Stimulated activated CD4-positive, alpha-beta T cell treated with anti-CD3 and anti-CD28 coated beads, TNF-alpha, amount 100 ng/mL, for 48 hours (primary cell): ENCODE measurements at places on chromosomes 2 and 18.

DNA sequence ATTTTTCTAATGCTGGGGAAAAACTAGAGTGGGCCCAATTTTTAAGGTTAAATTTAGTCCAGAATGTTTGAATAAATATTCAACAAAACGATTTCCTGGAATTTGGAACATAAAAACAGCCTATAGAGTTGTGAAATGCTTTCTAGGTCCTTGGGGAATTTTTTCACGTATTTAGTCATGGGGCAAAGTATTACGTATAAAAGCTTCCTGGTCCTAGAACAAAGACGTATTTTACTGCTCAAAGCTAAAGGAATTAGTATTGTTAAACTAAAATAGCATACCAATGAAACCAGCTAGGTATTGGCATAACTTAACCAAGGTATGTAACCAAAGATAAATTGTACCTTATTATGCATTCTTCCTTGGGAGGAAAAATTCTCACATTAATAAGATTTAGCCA lies 1.6 kb downstream of the SESTD1 start:
- DNase-seq, result no peak

DNA sequence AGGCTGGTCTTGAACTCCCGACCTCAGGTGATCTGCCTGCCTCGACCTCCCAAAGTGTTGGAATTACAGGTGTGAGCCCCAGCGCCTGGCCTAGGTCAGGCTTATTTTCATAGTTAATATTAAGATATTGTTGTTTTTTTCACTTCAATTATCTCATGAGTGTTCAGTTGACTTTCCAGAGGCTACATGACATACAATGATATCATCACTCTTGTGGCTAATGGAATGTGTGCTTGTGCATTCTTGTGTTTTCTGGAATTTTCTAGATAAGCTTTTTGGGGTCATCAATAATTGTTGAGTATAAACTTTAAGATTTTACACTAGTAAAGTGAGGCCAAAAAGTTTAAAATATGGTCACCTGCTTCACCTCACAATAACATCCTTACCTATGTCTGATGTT lies 180.9 kb downstream of the FIGN start:
- DNase-seq, result no peak

DNA sequence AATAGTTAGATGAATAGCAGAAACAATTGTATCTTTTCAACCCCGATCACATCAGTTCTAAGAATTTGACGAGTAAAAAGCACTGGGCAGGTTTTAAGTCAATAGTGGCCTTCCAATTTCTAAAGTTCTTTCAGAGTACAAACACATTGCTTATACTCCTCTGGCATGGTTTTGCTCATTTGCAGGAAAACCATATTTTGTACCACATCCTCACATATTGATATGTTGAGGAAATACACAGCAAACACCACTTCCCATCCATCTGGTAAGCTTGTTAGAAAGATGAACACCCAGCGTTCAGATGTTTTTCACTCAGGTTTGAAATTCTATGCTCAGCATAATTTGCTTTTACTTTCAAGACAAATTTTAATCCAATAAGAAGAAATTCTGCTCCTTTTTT lies 344.6 kb upstream of the ACVR2A start:
- DNase-seq, result no peak

DNA sequence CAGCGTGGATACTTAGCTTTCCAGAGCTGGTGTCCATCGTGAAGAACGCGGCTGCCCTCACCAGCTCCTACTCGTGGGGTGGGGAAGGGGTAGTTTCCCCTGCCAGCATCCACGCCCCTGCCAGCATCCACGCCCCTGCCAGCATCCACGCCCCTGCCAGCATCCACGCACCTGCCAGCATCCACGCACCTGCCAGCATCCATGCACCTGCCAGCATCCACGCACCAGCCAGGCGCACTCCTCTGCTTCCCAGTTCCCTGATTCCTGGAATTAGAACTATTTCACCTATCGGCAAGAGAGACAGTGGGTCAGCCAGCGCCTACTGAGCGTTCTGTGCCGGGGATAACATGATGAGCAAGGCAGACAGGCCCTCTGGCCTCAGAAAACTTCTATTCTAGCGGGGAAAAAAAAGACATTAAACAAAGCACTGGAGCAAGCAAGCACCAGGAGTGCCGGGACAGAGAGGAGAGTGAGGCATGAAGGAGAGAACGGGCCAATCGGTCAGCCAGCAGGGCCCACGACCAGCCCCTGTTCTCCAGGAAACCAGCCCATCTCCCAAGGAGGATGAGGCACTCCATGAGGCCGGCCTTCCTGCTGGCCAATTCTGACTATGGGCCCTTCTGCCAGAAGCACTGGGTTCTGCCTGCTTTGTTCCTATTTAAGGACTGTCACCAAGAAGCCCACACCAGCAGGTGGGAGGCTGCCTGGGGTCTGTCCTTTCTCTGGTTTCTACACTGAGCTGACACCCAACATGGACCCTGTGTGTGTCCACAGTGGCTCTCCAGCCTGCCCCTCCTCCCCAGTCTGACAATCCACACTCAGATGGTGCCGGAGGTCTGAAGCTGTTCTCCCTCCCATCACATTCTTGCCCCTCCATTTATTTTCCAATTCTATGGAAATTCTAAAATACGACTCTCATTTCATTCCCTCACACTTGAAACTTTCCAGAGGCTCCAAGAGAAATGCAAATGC lies 78.4 kb upstream of the SALL3 start:
- DNase-seq, result no peak

- no peak for DNase-seq
Measured at GRCh38 chr18:38884050-38884449, 1318.5 kb upstream of the CELF4 start.
